Cerebellum (tissue), 4 donors: ENCODE measurements at places on chromosomes 2 and 18. TPM values are rescaled to one million over a fixed set of nuclear protein-coding genes. Genes with fewer than 3 reads are reported as not detected.

Gene PFN4
- 1.00 TPM for total RNA-seq

DNA sequence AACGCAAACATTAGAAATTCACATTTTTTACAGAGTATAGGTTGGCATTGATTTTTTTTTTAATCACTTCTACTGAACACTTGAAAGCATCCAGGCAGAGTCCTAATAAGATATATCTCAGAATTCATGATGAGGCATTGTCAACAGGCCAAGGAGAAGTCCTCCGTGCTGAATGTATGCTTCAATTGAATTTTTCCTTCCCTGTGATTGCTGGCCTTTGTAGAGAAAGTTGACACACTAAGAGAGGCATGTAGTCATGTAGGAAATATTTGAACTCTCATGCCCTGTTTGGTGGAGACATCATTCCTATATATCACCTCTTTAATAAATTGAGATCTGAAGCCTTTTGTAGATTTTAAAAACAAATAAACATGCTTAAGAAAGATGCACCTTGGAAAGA lies 844.9 kb downstream of the CPS1 start:
- no peak for DNase-seq

GRCh38 chr18:27004056-27004829 lies 138.7 kb upstream of the AQP4 start:
- no peak for DNase-seq

GRCh38 chr2:51014759-51015158 lies 17.2 kb downstream of the NRXN1 start:
- DNase-seq = no peak

DNA sequence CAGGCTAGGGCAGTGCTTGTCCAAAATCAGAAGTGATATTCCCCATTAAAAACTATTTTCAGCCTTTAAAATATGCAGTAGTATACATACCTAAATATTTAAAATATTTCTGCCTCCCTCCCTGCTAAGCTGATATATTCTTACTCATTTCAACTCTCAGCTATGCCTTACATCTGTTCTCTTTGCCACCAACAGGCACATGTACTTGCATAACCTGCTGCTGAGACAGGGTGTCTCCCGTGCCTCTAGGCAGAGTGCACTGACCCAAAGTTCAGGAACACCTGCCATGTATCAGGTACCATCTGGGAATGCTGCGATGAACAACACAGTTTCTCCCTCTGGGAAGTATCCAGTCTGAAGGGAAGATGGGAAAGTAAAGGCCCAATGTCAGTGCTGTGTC lies 91.7 kb downstream of the STK39 start:
- DNase-seq = no peak
